ENCODE measurements at places on chromosomes 6 and 20.

GRCh38 chr20:45589725-45590124 lies 10.6 kb upstream of the WFDC8 start:
- DNase-seq = no peak

- DNase-seq = no peak
These were observed 5.8 kb upstream of the TBXT start for GRCh38 chr6:166173281-166173951.

DNA sequence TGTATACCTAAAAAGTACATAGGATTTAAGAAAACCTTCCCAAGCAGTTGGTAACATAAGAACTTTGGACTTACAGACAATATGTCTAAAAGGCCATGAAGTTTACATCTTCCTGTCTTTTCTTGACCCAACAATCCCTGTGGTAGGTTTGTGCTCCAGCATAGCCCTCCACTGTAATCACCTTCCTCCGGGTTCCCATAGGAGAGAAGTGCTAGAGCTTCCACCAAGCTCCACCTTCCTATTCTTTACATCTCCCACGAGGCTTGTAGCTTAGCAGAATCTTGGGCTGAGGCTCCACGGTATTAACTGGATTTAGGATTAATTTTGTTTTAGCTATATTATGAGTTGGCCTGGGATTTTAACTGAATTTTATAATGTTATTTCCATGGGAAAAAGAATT lies 23.3 kb downstream of the ADGRG6 start:
- no peak for DNase-seq

- DNase-seq = no peak
These were observed 374.1 kb downstream of the BCKDHB start for GRCh38 chr6:80480421-80481157.

- no peak for DNase-seq
These were observed 27.7 kb downstream of the ME1 start for GRCh38 chr6:83403191-83403590.

DNA sequence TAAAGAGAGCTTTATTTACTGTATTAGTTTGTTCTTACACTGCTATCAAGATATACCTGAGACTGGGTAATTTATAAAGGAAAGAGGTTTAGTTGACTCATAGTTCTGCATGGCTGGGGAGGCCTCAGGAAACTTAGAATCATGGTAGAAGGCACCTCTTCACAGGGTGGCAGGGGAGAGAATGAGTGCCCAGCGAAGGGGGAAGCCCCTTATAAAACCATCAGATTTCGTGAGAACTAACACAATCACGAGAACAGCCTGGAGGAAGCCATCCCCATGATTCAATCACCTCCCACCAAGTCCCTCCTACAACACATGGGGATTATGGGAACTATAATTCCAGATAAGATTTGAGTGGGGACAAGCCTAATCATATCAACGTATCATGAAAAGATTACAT lies 27.2 kb downstream of the ARID1B start:
- no peak for DNase-seq

DNA sequence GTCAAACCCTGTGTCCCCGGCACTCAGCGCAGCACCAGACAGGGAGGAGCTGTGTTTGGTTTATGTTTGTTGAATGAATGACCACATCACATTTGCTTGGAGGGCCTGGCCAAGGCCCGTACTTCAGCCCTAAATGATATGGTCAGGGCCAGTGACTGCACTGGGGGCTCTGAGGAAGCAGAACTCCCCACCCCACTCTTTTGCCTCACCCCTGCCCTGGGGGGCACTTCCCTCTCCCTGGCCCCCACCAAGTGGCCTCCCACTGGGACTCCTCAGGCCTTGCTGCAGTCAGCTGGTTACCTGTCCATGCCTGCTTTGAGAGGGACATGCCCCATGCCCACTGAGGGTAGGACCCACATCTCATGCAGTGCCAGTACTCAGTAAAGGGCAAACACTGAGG lies 2.9 kb downstream of the ADISSP start:
- no peak for DNase-seq

Measured in cerebellar cortex (tissue), 1 donor.